Glomerular endothelial cell (primary cell): ENCODE measurements at places on chromosomes 12 and 14. TPM values are rescaled to one million over a fixed set of nuclear protein-coding genes. Genes with fewer than 3 reads are reported as not detected.

Gene OTUB2
- 5.7 and 8.2 TPM in 2 replicates for total RNA-seq

Gene GDF3
- 0.53 and 0.78 TPM in 2 replicates for total RNA-seq

Gene ATP6V1D
- 85.3 and 106 TPM in 2 replicates for total RNA-seq

Gene OR11H6
- not detected in 2 replicates for total RNA-seq

Gene CDCA3
- total RNA-seq, result 6.0 and 14.6 TPM in 2 replicates

Gene TMTC3
- 24.0 and 31.2 TPM in 2 replicates for total RNA-seq

Gene TAS2R50
- 0.15 and 2.0 TPM in 2 replicates for total RNA-seq

Gene NTF3
- 0.39 TPM in 1 of 2 replicates, not detected in the other for total RNA-seq
